ENCODE measurements at places on chromosomes 11 and 22.
A peak's percentile ranks its signal among the peaks of the same experiment; 100 is the strongest.

DNA sequence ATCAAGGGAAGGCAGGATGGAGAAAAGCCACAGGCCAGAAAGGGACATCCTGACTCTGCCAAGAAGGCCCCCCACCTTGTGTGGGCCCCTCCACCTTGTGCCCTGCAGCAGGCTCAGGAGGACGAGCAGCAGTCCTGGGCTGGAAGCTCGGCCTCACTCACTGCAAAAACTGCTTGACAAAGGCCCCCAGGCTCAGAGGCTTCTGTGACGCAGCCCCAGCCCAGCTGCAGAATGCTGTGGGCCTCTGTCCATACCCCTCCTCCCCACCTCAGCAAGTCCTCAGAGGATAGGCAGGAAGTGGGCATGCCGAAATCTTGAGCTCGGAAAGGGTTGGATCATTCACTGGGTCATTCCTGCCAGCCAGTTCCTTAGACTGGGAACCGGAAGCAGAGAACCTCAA lies 61.9 kb downstream of the NRXN2 start:
- peak; percentile 84 for DNase-seq

DNA sequence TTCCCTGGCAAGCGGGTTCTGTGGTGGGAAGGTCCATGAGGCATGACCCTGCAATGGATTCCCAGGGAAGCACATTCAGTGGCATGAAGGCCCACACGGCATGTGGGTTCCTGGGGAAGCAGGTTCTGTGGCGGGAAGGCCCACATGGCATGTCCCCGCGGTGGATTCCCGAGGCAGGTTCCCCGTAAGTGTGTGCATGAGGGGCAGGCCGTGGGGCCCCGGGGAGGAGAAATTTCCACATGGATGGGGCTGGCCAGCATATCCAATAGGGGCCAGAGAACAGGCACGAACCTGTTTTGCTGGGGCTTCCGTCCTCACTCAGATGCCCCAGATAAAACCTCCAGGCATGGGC lies 83.7 kb downstream of the PHF21B start:
- DNase-seq: no peak

DNA sequence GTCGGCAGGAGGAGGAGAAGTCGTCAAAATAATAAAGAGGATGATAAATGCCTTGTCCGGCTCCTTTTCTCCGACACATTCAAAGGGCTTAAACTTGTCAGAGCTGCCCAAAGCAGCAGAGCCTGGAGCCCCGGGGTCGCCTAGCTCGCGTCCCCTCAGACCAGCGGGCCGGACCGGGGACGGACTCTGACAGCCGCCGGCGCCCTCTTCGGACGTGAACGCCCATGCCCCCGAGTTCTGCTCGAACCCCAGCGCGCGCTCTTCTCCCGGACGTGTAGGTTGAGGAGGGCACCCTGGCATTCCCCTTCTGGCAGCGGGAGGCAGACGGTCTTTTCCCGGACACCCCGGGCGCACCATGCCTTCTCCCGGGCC lies 999 bp downstream of the FGF3 start:
- no peak for DNase-seq

DNA sequence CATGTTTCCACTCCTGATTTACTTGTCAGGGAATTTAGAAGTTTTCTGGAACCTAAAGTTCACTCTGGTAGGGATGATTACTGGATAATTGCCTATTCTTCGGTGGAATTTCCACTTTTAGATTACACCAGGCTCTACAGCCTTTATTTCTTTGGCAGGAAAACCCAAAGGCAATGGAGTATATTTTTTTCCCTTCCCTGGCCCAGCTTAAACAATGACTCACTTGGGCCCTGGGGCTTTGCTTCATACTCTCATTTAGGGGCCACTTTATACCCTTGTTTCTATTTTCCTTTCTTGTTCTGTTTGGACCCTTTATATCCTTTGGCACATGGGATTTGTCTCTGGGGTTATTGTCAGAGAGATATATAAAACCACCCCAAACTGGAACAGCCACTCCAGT lies 114.7 kb downstream of the CSTPP1 start:
- DNase-seq: peak; percentile 39

- DNase-seq: peak; percentile 10
These were observed 122.9 kb upstream of the HSD17B12 start for GRCh38 chr11:43557553-43558110.

DNA sequence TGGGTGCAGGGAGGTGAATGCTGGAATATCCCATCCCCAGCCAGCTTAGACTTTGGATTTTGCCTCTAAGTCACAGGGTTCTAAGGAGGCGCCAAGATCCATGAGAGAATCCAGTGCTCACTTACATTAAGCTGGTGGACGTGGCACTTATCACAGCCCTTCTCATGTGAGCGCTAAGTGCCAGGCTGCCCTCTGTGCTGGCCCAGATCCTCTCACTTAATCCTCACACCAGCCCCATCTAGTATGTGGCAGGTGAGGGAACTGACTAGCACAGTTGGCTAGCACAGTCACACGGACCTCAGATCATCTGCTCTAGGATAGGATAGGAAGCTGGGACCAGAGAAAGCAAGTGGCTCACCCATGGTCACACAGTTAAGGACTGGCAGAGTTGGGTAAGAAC lies 3.6 kb downstream of the HMOX1 start:
- DNase-seq: no peak

GRCh38 chr11:86511086-86511551 lies 136.4 kb downstream of the CCDC81 start:
- peak; percentile 78 for DNase-seq

- DNase-seq: no peak
These were observed 125.2 kb upstream of the SNX19 start for GRCh38 chr11:131041331-131042040.

DNA sequence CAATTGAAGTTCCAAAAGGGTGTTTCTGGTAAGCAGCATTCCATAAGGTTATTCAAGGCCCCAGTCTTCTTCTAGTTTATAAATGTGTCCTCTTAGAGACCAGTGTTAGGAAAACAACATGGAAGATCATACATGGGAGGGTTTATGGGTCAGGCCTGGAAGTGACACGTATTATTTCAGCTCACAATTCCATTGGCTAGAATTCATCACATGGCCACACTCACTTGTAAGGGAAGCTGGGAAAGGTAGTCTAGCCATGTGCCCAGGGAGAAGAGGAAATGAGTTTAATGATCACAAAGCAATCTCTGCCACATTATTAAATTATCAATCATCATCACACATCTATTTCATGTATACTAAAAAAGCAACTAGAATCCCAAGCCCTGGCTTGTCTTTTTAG lies 181.7 kb upstream of the TBCEL start:
- DNase-seq: no peak

GRCh38 chr11:9759519-9760192 lies 95.8 kb downstream of the SWAP70 start:
- DNase-seq: peak; percentile 100

- no peak for DNase-seq
These were observed 31.6 kb downstream of the ACER3 start for GRCh38 chr11:76892306-76892705.

- DNase-seq: no peak
These were observed 73.1 kb downstream of the ZNRF3 start for GRCh38 chr22:28956506-28956905.

DNA sequence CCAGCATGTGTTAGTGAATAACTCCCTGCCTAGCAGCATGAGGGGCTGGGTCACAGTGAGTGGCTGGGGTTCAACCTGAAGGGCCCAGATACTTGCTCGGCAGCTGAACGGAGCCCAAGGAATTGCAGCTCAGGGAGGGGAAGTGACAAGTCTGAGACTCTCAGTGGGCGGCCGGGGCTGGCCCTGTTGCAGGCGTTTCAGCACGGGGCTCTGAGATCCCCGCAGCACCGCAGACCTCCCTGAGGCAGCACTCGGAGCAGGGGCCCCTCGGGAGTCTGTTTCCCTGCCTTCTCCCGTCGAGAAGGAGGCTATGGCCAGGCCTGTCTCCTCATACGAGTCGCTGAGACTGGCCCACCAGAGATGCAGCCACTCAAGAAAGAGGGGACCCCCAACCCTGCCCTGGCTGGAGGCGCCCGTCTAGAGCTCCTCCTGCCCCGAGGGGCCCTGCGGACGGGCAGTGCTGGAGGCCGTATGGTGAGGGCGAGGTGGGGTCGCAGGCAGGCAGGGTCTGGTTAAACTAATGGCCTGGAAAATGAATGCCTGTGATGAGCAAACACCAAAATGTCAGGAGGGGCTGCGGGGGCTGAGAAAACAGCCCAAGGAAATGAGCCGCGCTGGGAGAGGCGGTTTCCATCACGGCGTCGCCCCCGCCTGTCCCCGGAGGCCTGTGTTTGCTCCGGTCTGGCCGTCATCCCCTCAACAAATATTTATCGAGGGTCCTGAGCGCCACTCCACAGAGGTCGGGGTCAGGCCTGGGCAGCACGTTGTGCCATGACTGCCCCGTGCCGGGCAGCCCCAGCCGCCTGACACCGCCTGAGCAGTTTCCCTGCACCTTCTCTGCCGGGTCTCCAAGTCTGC lies 9.3 kb downstream of the TSSC4 start:
- no peak for DNase-seq

GRCh38 chr22:37601540-37602442 lies 6.8 kb upstream of the GGA1 start:
- DNase-seq: peak; percentile 28

DNA sequence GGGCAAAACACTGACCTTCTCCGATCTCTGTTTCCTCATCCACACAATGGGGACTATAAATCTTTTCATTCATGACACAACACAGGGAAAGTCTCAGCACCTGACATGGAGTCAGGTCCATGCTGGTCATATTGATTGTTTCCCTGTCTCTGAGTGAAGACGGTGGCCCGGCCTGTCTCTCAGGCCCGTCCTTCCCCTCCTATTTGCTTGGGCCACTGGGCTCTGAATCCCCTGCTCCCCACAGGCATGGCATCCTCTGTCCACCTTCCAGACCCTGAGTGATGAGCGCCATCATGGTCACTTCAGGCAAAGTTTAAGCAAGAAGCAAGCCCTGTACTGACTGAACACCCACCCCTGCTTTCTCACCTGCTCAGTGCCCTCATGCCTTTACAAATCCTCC lies 113.3 kb upstream of the ALX4 start:
- no peak for DNase-seq

GRCh38 chr11:67466962-67467771 lies 1.9 kb downstream of the TMEM134 start:
- no peak for DNase-seq

DNA sequence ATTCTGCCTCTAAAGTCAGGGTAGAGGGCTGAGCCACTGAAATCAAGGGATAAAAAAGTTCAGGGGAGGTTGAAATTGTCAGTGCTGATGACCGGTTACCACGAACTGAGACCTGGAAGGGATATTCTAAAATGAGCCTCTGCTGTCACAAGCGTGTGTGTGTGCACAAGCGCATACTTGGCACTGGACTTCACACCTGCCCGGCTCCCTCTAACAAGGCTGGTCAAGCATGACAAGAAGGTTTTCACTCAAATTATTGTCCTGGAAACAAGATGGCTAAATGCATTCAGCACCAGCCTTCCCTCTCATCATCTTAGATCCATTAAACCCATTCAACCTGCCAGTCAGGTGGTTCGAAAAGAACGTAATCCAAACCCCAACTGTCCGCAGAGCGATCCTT lies 54.8 kb upstream of the CECR2 start:
- DNase-seq: no peak

GRCh38 chr11:66183494-66184048 lies 84.9 kb upstream of the RAB1B start:
- DNase-seq: no peak

DNA sequence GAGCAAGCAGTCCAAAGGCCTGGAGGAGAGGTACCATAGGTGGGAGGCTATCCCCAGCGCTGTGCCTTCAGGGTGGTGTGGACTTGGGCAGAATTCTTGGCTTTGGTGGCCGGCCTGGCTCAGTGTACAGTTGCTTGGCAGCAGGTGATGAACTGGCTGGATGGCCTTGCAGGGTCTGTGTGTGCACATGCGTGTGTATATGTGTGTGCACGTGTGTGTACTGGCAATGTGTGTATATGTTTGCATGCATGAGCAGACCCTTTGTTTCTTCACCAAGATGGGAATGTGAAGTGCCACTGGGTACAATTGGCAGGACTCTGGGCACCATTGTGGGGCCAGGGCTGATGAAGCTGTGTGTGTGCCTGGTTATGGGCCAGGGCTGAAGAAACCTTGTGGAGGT lies 53.0 kb downstream of the CEP164 start:
- DNase-seq: no peak

DNA sequence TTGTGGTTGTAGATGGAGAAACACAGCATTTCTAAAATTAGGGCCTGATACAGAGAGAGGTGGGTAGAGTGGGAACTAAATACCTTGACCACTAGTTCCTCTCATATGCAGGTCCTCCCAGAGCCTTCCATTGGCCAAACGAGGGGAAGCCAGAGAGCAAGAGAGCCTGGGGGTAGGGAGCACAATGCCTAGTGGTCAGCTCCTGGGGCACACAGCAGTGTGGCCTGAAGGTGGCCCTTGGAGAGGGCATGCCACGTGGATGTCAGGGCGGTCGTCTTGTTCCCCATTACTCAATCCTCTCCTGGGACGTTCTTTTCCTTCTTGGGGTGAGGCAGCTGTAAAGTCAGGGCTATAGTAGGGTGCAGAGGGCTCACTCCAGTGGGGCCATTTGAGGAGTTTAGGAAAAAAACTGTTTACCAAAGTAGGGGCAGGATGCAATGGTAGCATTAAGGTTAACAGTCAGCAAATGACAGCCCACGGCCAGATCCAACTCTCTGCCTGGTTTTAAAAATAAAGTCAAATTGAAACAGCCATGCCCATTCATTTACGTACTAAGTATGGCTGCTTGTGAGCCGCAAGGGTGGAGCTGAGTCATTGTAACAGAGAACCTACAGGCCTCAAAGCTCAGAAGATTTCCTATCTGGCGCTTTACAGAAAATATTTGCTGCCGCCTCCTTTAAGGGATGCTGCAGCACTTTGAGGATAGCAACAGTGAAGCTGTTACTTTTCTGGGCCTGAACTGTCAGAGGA lies 7.6 kb downstream of the MYO18B start:
- DNase-seq: no peak

DNA sequence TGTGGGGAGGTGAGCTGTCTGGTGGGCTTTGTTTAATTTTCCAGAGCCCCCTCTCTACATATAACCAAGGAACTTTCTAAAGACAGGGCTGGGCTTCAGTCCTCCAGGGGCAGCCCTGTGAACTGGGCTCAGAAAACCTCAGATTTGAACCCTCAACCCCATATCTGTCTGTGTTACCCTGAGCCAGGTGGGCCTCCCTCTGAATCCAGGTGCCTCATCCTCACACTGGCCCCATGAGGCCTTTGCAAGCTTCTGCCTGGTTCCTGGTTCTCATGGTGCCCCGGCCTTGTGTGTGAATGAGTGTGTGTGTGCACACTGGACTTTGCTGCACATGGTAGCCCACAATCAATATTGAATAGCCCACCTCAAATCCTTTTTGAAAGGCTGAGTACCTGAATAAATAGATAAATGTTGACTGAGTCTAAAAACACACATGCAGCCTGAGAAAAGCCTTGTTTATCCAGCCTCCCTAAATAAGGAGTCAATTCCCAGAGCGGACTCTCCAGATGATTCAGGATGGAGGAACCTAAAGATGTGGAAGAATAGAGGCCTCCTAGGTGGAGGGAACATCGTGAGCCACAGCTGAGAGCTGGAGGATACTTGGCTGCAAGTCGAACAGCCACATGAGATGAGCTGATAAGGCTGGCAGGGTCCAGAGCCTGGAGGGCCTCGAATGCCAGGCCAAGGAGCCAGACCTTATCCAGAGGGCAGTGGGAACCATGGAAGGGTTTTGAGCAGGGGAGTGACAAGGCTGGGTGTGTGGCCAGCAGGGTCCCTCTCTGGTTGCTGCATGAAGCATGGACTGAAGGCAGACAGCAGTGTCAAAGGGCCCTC lies 28.1 kb upstream of the P2RY2 start:
- no peak for DNase-seq

- DNase-seq: peak; percentile 87
These were observed 44.4 kb downstream of the VSIG10L2 start for GRCh38 chr11:125990244-125990643.

Measured in fibroblast of skin of right biceps (primary cell).